CD4-positive, alpha-beta T cell treated with Interleukin-21 for 1 hour (primary cell): ENCODE measurements at places on chromosomes 4 and X.

GRCh38 chr4:152360045-152360410, 175.9 kb downstream of the FBXW7 start:
- DNase-seq, result no peak

DNA sequence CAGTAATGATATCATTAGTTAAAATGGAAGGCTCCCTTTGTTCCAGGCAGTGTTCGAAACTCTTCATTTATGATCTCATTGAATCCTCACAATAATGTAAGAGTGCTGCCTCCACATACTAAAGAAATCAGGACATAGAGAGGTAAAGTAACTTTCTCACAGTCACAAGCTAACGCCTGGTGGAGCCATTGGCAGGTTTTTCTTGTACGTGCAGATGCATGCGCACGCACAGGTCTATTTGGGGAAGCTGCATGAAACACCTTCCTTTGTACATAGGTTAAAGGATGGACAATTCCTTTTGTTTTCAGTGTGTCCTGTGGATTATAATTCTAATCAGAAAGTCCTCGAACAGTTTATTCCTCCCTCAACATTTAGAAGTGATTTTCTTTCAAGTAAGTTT, 176.2 kb downstream of the RAPGEF2 start:
- no peak for DNase-seq

GRCh38 chr4:142582340-142582739, 263.8 kb downstream of the INPP4B start:
- no peak for DNase-seq

DNA sequence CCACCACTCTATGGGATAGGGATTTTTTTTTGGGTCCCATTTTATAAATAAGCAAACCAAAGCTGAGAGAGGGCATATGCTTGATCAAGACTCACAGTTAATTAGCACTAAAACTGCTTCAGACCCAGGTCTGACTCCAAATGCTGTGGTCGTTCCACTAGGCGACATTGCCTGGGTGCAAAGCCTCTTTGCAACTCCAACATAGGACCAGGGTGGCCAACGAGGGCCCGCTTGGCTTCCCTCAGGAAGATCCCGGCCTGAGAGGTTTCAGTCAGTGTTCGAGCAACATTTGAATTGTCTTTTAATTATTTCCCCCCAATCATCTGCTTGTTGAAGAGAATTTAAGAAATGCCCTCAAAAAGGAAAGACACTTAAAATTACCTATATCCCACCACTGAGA, 11.2 kb downstream of the PJA1 start:
- no peak for DNase-seq

DNA sequence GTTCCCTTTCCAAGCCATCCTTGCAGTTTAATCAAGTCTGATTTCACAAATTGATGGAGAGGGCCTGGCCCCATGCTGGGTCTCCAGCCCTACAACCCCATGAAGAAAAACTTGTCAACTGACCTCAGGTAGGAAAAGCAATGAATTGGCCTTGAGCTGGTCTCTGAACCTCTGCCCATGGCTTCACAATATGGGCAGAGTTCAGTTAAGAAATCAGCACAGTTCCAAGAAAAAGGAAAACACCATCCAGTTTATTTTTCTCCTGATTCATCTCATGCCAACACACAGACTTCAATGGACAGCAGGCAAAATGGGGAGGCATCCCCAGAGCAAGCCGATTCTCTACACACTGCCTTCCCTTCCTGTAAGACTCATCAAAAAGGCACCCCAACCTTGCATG, 3.3 kb downstream of the RIPPLY1 start:
- no peak for DNase-seq

GRCh38 chrX:16144420-16144819, 21.1 kb downstream of the GRPR start:
- DNase-seq, result no peak

GRCh38 chr4:38237139-38237538, 276.9 kb downstream of the PTTG2 start:
- no peak for DNase-seq

DNA sequence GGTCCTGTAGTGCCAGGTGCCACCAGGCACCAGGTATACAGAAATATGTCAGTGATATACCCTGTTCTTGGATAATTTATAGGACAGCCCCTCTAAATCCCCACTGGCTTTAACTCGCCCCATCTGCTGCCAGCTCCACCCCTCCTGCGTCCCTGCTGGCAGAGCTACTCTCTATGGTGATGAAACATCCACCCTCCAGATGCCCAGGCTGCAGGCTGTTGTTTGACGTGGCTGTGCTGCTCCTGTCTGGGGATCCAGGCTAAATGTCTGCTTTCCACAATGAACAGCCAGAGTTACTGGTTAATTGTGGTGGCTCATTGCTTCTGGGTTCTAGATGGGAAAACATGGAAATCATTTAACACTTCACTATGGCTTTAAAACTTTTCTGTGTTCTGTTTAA, 12.9 kb downstream of the NHSL2 start:
- DNase-seq, result no peak
